ENCODE measurements at places on chromosomes 1 and 21.

GRCh38 chr1:212255705-212256307, 29.4 kb upstream of the PPP2R5A start:
- DNase-seq = no peak

DNA sequence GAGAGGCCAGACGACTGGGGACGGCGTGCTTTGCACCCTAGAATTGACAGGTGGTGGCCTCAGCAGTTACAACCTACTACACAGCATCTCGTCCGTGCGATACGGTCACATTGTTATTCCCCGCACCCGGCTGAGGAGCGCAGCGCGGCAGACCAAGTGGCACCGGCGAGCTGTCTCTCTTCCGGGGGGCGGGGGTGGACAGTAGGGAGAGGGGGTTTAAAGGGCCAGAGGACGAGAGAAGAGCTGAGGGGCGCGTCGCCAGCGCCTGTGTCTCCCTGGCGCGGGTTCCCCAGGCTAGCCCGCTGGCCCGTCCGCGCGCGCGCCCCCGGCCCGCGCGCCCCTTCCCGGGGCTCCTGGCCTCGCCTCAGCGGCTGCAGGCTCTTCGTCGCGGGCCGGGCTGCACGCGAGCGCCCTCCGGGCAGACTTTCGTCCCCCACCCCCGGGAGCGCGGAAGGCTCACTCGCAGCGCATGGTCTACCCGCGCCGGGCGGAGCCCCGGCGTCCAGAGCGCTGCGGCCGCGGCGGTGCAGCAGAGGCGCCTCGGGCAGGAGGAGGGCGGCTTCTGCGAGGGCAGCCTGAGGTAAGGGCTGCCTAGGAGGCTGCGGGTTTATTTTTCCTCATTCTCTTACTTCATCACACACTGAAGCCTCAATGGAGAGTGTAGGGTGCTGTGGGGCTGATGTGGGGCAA, at the start of gene PDE4B:
Gene PDE4B, plus strand, starts transcription at position 227 of the 690 bp plus-strand sequence.
- DNase-seq = no peak

- DNase-seq = peak; percentile 90
These were observed 35.5 kb downstream of the TRIM11 start for GRCh38 chr1:228370941-228371740.

DNA sequence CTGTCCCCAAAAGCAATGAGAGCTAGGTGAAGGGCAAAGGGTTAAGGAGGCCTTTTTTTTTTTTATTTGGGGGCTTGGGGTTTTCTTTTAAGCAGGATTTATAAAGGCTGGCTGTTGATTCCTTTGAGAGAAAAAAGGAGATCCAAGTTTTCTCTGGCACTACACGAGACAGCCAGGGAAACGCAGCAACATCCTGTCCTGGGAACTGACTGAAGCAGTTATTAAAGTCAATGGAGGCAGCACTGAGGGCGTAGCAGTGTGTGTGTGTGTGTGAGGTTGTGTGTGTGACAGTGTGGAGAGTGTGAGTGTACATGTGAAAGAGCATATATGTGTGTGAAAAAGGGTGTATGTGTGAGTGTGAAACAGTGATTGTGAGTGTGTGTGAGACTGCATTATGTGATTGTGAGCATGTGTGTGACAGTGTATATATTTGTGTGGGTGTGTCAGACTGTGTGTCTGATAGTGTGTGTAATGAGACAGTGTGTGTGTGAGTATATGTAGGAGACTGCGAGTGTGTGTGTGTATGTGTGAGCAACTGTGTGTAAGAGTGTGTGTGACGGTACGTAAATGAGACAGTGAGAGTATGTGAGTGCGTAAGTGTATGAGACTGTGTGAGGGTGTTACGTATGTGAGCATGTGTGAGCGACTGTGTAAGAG, 65.9 kb upstream of the TIAM1 start:
- DNase-seq = no peak

Data from chondrocyte (in vitro differentiated cells).